ENCODE measurements at places on chromosomes 6 and 20.

- peak; percentile 75 for DNase-seq
Measured at GRCh38 chr6:148559848-148560433, 186.9 kb upstream of the UST start.

GRCh38 chr6:1527073-1527457, 82.7 kb upstream of the FOXC1 start:
- no peak for DNase-seq

DNA sequence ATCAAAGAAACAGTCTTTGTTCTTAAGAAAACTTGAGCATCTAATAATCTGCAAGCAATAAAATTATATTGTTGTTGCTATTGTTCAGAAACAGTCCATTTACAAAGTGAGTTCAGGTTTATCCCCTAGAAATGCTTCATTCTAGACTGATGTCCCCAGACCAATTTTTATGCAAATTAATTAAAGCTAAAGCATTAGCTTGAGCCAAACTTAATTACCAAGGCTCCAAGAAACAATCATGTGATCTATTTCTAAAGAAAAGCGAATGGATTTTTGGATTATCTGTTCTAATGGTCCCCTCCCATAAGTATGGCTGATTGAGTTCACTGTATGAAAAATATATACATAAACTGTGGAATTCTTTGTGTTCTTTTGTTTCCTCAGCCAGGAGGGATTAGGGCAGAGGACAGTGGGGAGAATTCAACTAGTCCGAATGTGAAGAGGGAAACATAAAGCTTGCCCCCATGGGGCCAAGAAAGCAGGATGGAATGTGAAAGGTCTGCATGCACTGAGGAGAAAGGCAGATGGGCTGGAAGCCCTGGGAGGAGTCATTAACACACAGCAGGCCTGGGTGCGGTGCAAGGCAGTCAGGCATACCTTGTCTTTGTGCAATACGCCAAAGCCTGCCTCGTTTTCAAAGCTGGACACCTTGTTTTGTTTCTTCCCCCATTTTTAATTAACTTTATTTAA, 597.1 kb downstream of the KIF16B start:
- no peak for DNase-seq

GRCh38 chr20:16051968-16052367, 521.3 kb downstream of the KIF16B start:
- DNase-seq, result no peak

DNA sequence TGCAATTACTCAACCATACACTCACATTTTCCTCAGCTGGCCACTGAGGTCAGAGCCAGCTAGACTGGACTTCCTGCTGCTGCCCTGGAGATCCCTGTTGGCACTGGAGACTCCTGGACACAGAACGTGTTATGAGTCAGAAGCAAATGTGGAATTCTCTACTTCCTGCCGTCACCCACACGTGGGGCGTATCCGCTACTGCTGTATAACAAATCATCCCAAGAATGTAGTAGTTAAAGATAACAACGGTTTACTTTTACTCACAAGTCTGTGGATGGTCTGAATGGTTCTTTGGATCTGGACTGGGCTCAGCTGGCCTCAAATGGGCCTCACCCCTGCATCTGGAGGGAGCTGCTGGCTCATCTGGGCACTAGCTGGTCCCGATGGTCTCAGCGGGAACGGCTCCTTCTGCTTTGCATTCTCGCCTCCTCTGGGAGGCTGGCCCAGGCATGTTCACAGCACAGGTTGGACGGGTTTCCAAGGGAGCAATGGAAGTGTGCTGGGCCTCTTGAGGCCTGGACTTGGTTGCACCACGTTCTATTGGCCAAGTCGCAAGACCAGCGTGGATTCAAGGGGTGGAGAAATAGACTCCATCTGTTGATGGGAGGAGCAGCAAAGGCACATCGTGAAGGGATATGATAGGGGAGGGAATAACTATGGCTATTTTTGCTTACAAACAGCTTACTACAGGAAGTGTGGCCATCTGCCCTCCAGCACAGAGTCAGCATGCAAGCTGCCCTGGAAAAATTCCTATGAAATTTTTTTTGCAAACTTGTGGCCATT, 118.5 kb downstream of the SNX5 start:
- no peak for DNase-seq

DNA sequence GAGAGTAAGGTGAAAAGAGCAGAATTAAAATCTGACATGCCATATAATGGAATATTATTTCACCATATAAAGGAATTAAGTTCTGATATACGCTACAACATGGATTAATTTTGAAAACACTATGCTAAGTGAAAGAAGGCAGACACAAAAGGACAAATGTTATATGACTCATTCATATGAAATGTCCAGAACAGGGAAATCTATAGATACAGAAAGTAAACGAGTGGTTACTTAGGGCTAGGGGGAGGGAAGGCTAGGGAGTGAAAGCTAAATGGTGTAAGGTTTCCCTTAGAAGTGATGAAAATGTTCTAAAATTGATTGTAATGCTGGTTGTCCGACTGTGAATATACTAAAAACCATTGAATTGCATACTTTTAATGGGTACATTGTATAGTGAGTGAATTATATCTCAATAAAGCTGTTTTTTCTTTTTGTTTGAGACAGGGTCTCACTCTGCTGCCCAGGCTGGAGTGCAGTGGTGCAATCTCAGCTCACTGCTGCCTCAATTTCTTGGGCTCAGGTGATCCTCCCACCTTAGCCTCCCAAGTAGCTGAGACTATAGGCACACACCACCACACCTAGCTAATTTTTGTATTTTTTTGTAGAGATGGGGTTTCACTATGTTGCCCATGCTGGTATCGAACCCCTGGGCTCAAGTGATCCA, 8.2 kb downstream of the PRPH2 start:
- no peak for DNase-seq

DNA sequence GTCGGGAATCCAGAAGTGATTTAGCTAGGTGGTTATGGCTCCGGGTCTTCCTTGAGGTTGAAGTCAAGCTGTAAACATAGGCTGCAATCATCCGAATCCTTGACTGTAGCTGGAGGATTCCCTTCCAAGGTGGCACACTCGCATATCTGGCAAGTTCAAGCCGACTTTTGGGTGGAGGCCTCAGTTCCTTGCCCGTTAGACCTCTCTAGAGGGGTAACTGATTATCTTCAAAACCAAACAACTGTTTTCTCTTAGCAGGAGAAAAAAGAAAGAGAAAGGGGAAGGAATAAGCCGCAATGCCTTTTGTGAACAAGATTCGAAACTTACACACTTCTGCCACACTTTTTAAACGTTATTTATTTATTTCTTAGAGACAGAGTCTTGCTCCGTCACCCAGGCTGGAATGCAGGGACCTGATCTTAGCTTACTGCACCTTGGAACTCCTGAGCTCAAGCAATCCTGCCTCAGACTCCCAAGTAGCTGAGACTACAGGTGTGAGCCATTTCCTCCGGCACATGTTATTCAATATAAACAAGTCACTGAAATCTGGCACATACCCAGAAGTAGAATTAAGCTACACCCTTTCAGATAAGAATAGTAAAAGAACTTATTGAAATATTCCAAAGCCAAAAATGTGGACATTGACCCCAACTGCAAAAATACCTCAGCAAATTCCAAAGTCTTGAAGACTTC, 76.3 kb downstream of the HFE start:
- DNase-seq, result no peak

DNA sequence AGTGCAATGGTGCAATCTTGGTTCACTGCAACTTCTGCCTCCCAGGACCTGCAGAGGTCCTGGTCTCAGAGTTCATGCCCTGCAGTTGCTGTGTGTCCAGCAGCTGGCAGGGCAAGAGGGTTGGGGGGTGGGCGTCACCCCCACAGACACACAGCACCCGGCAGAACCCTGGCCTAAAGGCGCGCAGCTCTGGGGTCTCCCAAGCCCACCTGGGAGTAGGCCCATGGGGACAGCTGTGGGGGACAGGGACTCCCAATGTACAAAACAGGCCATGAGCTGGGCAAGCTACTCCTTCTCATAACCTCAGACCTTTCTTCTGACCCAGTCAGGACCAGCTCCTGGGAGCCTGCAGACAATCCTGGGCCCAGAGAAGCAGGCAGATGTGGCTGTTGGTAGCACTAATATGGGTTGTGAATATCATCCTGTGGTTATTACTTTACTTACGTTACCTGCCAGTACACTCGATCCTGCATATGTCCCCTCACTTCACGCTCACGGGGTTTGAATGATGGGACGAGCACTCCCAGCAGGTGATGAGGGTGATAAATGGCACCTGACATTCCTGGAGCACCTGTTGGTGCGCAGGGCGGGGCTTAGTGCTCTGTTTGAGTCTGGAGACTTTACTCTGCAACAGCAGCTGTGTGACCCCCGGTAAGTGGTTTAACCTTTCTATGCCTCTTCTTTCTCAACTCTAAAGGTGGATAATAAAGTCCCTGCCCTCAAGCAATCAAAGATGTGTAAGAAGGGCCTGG, 39.9 kb upstream of the SULF2 start:
- no peak for DNase-seq

DNA sequence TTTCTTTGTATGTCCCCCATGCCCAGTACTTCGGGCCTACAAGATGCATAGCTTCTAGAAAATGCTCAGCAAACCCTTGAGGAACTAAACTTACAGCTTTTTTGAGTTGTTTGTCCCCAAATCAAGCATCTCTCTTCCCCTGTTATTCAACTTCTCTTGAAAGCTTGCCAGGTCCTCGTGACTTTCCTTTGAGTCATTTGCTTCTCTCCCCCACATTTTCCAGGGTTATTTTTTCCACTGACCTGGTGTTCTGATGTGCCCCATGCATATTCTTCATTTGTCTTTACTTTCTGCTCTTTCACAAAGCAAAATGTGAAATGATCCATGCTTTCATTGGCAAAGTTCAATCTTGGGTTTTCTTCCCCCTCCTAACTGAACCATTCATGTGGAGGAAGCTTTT, 204.8 kb downstream of the TFAP2A start:
- DNase-seq, result no peak
